ENCODE measurements at places on chromosomes 4 and X.

DNA sequence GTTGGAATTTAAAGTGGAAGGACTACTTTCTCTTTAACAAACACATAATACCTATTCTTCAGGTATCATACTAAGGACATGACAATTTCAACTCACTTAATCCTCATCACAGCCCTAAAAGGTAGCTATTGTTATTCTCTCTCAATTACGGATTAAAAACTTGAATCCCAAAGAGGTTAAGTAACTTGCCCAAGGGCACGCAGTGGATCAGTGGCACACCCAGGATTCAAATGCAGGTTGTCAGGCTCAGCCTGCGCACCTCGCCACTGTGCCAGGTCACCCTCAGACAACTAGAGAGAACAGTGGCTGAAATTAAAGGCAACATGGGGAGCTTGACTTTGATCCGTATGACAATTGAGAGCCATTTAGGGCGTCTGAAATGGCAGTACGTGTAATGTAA is 67.6 kb downstream of the MFAP3L start:
- no peak for DNase-seq

DNA sequence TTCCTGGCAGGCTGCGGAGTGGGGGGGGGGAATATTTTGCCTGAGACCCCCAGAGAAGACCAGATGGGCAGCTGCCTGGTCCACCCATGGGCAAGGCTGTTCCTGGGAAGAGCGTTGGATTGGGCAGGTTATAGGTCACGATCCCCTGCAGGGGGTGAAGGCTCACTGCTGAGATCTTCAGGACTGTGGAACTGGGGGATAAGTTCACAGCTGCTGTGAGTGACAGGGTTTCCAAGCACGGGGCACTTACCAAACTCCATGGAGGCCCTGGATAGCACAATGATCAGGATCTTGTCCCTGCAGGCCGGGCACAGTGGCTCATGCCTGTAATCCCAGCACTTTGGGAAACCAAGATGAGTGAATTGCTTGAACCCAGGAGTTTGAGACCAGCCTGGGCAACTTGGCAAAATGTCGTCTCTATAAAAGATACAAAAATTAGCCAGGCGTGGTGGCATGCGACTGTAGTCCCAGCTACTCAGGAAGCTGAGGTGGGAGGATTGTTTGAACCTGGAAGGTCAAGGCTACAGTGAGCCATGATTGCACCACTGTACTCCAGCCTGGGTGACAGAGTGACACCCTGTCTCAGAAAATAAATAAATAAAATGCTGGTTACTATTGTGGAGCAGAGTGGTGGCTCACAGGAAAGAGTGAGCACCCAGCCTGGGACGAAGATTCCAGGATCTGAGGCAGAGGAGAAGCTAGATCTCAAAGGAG is 68.0 kb upstream of the HELT start:
- DNase-seq, result no peak

GRCh38 chrX:119682019-119682989 is 10.7 kb downstream of the SEPTIN6 start:
- no peak for DNase-seq

- no peak for DNase-seq
Measured at GRCh38 chr4:25068386-25068785, 37.6 kb upstream of the LGI2 start.

- DNase-seq, result no peak
Measured at GRCh38 chrX:120512222-120512621, 43.1 kb upstream of the LAMP2 start.
